ENCODE measurements at places on chromosomes 5 and 9.
A peak's percentile ranks its signal among the peaks of the same experiment; 100 is the strongest.

DNA sequence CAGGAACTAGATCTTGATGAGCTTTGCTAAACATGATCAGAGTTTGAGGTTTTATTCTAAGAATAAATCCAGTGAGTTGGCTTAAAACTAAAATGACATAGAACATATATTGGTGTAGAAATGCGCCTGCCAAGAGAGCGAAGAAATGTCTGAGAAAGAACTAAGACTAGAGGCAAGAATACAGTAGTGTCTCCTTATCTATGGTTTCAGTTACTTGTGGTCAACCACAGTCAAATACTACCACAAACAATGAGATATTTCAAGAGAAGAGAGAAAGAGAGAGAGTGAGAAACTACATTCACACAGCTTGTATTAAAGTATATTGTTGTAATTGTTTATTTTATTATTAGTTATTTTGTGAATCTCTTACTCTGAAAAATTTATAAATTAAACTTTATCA is 254.4 kb upstream of the CDH10 start:
- no peak for ATAC-seq

- ATAC-seq: peak; percentile 10
Measured at GRCh38 chr5:134003817-134004625, 754 bp downstream of the VDAC1 start.

- peak; percentile 44 for ATAC-seq
Measured at GRCh38 chr5:148388696-148389095, 4.9 kb downstream of the FBXO38 start.

- no peak for ATAC-seq
Measured at GRCh38 chr5:148938522-148938882, 112.1 kb downstream of the ADRB2 start.

GRCh38 chr5:126280846-126281245 is 142.4 kb upstream of the GRAMD2B start:
- no peak for ATAC-seq

DNA sequence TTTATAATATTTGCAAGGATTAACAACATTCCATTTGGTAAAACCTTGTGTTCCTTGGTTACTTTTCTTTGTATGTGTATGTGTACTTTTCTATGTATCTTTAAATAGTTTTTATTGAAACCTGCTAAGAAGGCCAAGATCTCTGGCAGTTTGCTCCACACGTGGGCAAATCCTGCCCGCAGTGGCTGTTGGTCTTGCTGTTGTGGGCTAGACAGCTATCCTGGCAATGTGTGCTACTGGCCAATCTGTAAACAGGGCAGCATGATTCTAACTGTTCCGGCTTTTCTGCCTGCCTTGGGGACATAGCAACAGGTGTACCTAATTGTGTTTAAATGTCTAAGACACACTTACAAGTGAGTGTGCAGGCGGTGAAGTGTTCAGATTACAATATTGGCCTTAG is 286.6 kb downstream of the RFX3 start:
- no peak for ATAC-seq

DNA sequence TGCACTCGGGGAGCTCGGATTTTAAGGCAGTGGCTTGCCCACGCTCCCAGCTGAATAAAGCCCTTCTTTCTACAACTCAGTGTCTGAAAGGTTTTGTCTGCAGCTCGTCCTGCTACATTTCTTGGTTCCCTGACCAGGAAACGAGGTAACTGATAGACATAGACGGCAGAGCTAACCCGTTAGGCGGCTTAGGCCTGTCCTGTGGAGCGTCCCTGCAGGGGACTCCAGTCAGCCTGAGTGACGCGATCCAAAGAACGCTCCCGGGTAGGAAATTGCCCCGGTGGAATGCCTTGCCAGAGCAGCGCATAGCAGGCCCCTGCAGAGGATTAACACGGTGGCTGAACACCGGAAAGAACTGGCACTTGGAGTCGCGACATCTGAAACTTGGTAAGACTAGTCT is 1.8 kb upstream of the SELENOP start:
- ATAC-seq: no peak

DNA sequence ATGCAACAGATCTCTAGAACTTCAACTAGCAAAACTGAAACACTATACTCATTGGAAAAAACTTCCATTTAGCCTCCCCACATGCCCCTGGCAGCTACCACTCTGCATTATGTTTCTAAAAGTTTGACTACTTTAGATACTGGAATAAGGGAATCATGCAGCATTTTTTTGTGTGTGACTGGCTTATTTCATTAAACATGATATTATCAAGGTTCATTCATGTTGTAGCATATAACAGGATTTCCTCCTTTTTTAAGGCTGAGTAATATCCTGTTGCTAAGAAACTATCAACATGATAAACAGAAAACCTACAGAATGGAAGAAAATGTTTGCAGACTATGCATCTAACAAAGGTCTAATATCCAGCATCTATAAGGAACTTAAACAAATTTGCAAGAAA is 597.9 kb downstream of the DMRTA1 start:
- ATAC-seq: no peak
